ENCODE measurements at places on chromosomes 3 and 15.

GRCh38 chr3:33668618-33669017, 49.4 kb downstream of the CLASP2 start:
- no peak for DNase-seq

DNA sequence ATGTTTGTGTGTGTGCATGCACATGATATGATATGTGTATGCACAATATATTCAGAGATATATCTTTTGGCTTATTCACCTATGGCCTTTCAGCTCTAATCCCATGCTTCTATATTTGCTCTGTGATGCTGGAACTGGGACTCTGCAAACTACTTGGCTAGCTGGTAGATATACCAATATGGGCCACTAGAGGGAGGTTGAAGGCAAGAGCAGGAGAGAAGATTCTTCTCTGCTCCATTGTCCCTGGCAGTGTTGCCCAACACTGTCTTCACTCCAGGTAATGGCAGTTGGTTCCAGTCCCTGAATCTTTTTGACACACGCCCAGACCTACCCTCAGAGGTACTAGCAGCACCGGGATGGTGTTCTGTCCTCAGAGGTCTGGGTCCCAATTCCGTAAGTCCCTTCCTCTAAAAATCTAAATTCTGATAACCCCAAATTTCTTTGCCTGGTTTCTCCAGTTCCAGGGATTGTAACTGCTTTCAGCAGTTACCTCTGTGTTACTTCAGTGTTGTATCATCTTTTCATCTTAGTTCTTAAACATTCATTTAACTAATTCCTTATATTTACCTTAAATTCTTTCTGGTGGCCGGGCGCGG, 44.7 kb downstream of the GTPBP8 start:
- DNase-seq = peak; percentile 58

- DNase-seq = peak; percentile 89
Measured at GRCh38 chr15:40008061-40008765, 30.8 kb downstream of the SRP14 start.

DNA sequence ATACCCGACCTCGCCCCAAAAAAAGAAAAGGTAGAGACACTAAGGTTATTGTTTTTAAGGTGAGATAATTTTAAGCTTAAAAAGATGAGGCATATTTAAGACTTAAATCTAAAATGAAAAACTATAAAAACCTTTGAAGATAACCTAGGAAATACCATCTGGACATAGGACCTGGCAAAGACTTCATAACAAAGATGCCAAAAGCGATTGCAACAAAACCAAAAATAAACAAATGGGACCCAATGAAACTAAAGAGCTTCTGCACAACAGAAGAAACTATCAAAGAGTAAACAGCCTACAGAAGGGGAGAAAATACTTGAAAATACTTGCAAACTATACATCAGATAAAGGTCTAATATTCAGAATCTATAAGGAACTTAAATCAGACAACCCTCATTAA, 80.9 kb downstream of the TMCC1 start:
- DNase-seq = no peak

- DNase-seq = no peak
Measured at GRCh38 chr15:73858062-73858461, 15.3 kb upstream of the TBC1D21 start.

GRCh38 chr15:69660114-69660513, 207.5 kb downstream of the RPLP1 start:
- DNase-seq = no peak

Measured in amniotic epithelial cell (primary cell).